ENCODE measurements at places on chromosomes 4 and X. TPM values are rescaled to one million over a fixed set of nuclear protein-coding genes. Genes with fewer than 3 reads are reported as not detected.
A peak's percentile ranks its signal among the peaks of the same experiment; 100 is the strongest.

DNA sequence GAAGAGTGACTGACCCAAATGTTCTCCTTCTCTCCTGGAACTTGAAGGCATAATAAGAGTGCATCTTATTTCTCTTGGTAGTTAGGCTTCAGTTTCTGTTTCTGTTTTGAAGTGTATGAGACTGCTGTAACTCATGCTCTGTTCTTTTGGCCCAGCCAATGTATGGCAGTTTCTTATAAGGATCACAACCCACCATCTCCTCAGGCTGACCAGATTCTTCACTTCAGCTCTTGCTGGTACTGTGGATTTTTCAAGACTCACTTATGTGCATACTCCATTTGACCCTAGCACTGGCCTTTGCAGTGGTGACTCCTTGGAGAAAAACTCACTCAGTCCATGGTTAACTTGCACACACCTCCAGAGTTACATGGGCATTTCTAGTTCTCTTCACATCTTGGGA is 9.6 kb upstream of the YTHDC1 start:
- no peak for DNase-seq

DNA sequence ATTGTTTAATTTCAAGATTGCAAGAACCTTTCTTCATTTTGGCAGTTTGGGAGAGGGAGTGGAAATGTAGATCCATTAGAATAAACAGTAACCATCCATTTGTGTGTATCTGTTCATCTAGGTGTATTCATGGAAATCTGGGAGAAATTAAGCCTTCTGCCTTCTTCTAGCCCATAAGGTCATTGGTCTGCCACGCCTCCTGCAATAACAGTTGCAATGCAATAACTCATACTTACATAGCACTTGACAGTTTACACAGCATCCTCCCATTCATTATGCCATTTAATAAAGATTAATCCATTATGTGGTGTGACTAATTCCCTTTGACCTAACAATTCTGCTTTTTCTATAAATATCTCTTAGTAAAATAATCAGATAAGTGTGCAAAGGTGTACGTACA is 42.6 kb downstream of the SHROOM4 start:
- no peak for DNase-seq

DNA sequence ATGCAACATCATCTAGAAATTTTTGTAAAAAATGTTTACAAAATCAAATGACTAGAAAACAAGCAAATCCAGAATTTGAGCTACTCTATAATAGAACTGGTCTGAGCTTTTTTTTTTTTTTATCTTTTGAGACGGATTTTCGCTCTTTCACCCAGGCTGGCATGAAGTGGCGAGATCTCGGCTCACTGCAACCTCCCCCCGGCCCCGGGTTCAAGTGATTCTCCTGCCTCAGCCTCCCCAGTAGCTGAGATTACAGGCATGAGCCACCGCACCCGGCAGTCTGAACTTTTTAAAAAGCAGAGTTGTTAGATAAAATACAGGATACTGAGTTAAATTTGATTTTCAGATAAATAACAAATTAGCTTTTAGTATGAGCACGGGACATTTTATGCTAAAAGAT is 11.0 kb downstream of the SPP1 start:
- no peak for DNase-seq

DNA sequence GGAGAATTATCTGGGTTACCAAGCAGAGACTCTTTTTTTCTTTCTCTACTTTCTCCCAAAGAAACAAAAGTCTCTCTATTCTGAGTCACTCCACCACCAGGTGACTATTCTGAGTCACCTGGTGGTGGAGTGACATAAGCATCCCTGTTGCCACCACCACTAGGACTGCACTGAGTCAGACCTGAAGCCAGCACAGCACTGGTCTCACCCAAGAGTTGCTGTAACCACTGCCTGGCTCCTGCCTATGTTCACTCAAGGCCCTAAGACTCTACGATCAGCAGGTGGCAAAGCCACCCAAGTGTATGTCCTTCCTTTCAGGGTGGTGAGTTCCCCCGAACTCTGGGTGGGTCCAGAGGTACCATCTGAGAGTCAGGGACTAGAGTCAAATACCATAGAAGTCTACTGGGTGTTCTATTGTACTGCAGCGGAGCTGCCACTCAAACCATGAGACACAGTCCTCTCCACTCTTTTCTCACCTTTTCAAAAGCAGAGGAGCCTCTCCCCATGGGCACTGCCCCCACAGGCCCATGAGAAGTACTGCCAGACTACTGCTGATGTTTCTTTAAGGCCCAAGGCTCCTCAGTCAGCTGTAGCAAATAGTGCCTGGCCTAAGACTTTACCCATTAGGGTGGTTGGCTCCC is 209.6 kb upstream of the IRS4 start:
- no peak for DNase-seq

- DNase-seq: no peak
Observed at GRCh38 chr4:86006057-86006456, 353.8 kb downstream of the MAPK10 start.

DNA sequence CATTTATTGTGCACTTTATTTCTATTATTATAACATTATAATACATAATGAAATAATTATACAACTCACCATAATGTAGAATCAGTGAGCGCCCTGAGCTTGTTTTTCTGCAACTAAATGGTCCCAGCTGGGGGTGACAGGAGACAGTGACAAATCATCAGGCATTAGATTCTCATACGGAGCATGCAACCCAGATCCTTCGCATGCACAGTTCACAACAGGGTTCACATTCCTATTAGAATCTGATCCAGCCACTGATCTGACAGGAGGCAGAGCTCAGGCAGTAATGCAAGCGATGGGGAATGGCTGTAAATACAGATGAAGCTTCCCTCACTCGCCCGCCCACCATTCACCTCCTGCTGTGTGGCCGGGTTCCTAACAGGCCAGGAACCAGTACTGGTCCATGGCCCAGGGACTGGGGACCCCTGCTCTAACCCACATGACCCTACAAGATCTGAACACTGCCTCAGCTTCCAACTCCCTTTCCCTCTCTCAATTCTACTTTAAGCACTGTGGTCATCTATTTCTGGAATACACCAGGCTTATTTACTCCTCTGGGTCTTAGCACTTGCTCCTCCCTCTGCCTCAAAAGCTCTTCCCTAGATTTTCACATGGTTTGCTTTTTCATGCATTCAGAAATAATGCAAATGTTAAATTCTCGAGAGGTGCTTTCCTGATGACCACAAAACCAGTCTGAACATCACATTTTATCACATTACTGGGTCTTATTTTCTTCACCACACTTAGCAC is 166.8 kb upstream of the HCCS start:
- DNase-seq: no peak

- no peak for DNase-seq
Observed at GRCh38 chr4:130484826-130485225, 1388.9 kb downstream of the C4orf33 start.

DNA sequence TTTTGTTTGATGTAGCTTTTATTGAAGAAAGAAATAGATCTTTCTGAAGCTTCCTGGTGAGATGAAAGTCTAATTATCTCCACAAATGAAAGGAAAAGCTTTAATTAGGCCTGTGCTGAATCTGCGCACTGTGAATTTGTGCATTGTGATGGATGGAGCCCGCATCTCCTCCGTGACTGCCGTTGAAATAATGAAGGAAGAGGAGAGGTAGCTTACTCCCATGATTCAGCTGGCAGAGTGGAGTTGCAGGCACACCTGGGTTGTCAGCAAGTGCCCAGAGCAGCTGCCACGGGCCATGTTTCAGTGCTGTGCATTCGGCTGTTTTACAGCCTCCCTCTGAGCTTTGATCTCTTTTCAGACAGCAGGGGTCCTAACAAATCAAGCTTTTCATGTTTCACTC is 735.3 kb upstream of the TENM3 start:
- no peak for DNase-seq

DNA sequence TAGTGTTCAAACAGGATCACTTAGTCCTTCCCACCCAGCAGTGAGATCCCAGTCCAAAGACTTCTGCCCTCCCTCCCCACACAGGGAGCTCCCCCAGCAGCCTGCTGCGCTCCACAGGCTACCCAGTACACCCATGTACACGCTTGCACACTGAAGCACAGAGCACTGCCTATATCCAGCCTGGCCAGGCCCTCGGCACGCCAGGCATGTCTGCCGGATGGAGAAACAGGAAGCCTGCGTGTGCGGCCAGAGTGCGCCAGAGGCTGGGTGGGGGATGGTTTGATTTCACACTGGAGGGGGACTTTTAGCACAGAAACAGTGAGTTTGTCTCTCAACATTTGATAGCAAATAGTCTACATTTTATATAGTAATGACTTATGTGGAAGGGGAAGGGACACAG is 833.5 kb upstream of the IGFBP7 start:
- DNase-seq: no peak

DNA sequence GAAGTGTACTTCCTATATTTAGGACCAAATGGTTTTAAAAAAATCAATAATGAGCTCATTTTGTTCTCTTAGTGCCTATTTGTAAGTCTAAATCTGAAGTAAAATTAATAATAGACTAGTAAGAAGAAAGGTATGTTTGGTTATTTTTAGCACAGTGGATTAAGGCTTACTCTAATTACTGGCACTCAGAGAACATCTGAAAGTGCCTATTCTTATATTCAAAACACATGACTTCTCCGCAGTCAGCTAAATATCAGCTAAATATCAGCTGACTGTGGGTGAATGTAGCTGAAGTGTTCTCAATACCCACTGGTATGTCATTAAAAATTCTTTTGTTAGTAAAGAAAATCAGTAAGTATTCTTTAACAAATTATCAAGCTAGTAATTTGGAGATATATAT is 6.0 kb downstream of the AP1S2 start:
- peak; percentile 31 for DNase-seq

DNA sequence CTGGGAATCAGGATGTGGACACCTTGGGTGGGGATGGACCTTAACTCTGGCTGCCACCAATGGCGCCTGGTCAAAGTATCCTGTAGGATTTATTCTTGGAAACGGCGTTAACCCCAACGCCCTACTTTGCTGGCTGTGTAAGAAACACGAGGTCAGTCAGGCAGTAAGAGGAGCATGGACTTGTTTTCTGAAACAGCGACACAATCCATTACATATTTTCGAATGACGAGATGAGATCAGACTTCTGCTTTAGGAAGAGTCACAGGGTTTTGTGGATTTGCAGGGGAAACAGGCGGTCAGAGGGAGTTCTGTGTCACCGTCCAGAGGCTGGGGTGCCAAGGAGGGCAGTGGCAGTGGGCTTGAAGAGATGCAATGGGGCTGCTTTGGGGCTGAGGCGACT is 92.2 kb downstream of the TBL1X start:
- no peak for DNase-seq

DNA sequence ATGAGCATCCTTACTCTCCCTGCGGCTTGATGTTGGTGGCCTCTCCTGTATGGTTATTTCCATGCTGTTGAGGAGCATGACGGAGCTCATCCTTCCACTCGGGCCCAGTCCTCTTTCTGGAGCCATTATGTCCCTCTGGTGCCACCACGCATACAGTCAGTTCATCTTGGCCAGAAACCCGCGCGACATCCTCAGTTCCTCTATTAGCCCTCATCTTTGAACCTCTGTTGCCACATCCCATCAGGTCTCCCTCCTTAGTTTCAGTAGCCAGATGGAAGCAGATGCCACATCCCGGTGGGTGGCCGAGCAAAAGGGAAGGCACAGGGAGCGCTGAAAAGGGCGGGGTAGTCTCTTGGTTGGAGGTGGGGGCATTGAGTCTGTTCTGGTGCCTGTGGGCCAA is 4.6 kb downstream of the LOC101059915 start:
- no peak for DNase-seq

GRCh38 chr4:65667506-65668041 is 2.7 kb downstream of the EPHA5 start:
- DNase-seq: no peak

GRCh38 chr4:139808381-139808807 is 142.8 kb downstream of the MGST2 start:
- DNase-seq: no peak

DNA sequence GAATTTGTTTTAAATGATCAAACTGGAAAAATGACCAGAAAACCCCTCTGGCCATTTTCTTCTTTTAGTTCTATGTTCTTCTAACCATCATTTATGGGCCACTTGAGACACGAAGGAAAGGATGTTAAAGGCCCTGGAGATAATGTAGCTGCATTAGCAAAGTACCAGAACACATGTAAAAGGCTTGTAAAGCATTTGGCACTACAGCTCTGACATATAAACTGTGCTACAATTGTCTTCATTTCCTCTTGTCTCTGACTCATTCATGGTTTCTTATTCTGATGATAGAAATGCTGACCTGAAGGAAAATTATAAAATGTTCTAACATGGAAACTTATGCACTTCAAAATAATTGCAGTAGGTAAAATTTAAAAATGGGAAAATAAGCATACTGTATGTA is 388.7 kb downstream of the FAT4 start:
- peak; percentile 18 for DNase-seq

- no peak for DNase-seq
Observed at GRCh38 chrX:38803243-38803587, 2.0 kb downstream of the MID1IP1 start.

GRCh38 chr4:176319151-176319703 is 539 bp upstream of the SPCS3 start:
- DNase-seq: no peak

DNA sequence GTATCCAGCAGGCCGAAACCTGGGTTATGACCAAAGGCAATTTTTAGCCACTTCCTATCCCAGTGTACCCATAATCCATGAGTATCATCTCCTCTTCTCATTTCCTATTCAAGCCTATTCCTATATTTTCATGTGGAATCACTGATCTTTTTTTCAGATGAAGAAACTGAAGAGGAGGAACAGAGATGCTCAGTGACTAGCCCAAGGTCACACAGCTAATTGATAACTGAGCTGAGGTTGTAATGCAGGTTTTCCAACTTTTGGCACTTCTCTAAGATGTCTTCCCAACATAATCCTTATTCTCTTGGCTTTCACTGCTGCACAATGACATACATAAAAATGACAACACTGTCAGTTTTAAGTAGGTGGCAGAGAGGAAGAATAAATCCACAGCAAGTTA is 15.3 kb downstream of the GRIA3 start:
- DNase-seq: no peak

DNA sequence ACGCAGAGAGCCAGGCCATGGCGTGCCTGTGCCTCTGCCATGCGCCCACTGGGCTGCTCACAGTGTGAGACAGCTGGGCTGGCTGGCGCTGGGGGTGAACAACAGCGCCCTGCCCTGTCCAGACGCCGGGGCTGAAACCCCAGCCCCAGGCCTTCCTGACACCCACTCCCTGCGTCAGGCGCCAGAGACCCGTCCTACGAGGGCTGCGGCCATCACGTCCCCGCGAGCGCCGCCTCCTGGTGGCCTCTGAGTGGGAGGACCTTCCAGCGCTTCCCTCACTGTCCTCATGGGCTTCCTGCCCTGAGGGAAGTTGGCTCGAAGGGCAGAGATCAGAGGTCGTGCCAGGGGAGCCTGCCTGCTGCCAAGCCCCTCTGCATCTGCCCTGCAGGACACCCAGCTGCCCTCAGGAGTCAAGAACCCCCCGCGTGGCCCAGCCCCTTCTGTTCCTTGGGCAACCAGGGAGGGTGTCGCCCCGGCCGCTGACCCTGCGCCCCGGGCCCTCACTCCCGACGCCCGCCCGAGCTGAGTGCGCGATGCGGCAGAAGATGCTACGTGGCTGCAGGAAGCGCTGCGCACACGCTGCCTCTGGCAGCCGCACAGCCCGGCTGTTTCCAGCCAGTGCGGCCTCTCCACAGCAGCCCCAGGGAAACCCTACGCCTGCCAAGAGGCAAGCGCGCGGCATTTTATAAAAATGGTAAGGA is 16.2 kb downstream of the NELFA start:
- no peak for DNase-seq

The PARM1 gene
- total RNA-seq: 1.3 TPM

The NDP gene
- 1.4 TPM for total RNA-seq

The ERCC6L gene
- not detected for total RNA-seq

The RHOH gene
- total RNA-seq: not detected

The CCDC120 gene
- total RNA-seq: not detected

The NHS gene
- total RNA-seq: 0.68 TPM

The RBM47 gene
- total RNA-seq: not detected

The SSX1 gene
- not detected for total RNA-seq

The ENOX2 gene
- 12.1 TPM for total RNA-seq

The TGIF2LX gene
- not detected for total RNA-seq

The CT55 gene
- total RNA-seq: not detected

Measured in myocyte (in vitro differentiated cells).